Inflammatory macrophage (primary cell): ENCODE measurements at places on chromosomes 16 and 17.

- no peak for DNase-seq
These were observed 192.2 kb upstream of the ZKSCAN2 start for GRCh38 chr16:25449802-25450201.

- no peak for DNase-seq
These were observed 13.9 kb upstream of the CSNK2A2 start for GRCh38 chr16:58211846-58212245.

- no peak for DNase-seq
These were observed 619.9 kb upstream of the SOX9 start for GRCh38 chr17:71500761-71501555.

GRCh38 chr16:58333985-58334384, 39.2 kb upstream of the PRSS54 start:
- DNase-seq = no peak

- no peak for DNase-seq
These were observed 8.4 kb downstream of the TMEM98 start for GRCh38 chr17:32936186-32936893.

GRCh38 chr16:83624429-83625120, 183.2 kb upstream of the HSBP1 start:
- no peak for DNase-seq
